Mucosa of descending colon (tissue), 3 donors: ENCODE measurements at places on chromosomes 16 and 17. TPM values are rescaled to one million over a fixed set of nuclear protein-coding genes. Genes with fewer than 3 reads are reported as not detected.

DNA sequence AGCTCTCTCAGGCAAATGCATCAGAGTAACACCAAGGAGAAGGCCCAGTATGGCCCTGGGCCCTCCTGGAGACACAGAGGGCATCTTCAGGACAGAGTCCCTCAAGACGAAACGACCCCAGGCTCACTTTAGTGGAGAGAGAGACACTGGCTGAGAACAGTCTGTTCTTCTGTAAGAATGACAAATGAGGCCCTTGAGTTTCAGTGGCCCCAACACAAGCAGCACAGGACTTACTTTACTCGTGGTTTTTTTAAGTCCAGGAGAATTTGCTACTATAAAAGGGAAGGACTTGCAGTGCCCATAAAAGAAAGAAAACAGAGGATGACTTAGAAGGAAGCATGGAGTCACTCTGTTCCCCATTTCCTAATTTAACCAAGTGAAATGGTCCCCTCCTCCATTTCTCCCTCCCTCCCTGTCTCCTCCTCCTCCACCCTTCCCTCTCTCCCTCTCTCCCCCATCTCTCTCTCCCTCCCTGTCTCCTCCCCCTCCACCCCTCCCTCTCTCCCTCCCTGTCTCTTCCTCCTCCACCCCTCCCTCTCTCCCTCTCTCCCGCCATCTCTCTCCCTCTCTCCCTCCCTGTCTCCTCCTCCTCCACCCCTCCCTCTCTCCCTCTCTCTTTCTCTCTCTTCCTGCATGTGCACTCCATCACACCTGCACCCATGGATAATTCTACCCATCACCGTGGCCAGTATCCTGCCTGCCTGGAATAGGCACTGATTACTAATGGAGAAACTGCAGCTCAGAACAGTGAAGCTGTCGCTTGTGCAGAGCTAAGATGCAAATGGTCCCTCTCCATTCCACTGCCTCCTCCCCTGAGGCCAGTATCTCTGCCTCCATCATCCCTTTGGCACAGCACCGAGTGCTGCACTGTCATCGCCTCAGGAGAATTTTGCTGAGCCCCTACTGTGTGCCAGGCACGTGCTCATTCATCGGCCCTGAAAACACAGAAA is 47.3 kb upstream of the RBFOX3 start:
- DNase-seq: no peak

- DNase-seq: no peak
Observed at GRCh38 chr16:55384288-55385247, 60.6 kb downstream of the IRX6 start.

DNA sequence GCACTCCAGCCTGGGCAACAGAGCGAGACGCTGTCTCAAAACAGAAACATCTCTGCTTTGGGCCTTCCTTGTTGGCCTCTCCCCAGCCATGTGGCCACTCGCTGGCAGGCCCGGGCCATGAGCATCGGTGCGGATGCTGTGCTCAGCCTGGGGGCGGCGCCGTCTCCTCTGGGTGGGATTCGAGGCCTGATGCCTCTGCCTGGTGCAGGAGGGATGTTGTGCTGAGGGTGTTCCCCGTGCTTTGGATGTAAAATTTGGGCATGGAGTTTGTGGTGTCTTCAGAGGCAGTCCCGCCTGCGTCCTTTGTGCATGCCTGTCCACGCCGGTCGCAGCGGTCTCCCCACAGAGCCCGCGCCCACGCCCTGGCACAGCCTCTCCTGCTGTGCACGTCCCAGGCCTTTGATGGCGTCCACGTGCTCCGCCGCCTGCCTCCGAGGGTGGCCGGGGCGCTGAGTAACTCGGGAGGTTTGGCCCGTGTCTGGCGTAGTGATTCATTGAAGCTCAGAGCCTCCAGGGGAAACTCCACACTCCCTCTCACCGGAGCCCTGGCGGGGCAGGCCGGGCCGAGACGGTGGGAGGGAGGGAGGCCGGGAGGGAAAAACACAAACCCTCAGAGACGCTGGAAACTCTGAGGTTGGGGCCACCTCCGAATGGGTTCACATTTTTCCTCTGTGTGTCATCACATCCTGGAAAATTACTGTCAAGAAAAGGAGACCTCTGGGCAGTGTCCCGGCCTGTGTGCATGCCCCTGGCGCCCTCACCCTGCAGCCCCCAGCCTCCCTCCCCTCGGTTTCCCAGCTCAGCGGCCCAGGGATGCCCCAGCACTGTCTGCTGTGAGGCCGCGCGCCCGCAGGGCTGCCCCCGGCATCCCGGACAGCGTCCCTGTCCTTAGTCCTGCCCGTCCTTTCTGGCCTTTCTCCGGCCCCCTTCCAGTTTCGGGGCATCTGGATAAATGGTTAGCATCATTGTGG is 19.0 kb downstream of the CENPX start:
- DNase-seq: no peak

GRCh38 chr17:62668091-62668804 is 40.8 kb downstream of the MRC2 start:
- no peak for DNase-seq

GRCh38 chr17:19538095-19539039 is 4.7 kb downstream of the SLC47A1 start:
- DNase-seq: peak; percentile 25

Gene FOXO3B
- total RNA-seq: 1.9 TPM
